ENCODE measurements at places on chromosomes 11 and 22.

- DNase-seq, result no peak
These were observed 63.2 kb upstream of the SNX19 start for GRCh38 chr11:130979386-130979972.

GRCh38 chr11:128735935-128736605 lies 42.2 kb downstream of the FLI1 start:
- DNase-seq, result peak; percentile 36

- DNase-seq, result peak; percentile 18
These were observed 23.1 kb upstream of the MICAL2 start for GRCh38 chr11:12087075-12088004.

DNA sequence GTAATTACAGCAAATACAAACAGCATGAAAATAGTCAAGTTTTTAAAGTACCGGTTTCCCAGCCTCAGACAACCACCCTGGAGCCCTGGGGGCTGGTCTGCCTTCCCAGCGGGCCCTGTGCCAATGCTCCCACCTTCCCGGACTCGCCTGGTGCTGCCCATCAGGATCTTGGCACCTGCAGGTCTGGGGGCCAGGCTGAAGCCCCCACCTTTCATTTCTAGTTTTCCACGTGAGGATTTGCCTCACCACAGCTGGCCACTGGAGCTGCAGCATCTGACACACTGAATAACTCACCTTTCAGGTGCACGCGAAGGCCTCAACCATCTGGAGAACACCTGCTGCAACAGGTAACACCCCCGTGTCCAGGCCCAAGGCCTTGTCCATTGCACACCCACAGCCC lies 108.7 kb upstream of the THY1 start:
- DNase-seq, result no peak

DNA sequence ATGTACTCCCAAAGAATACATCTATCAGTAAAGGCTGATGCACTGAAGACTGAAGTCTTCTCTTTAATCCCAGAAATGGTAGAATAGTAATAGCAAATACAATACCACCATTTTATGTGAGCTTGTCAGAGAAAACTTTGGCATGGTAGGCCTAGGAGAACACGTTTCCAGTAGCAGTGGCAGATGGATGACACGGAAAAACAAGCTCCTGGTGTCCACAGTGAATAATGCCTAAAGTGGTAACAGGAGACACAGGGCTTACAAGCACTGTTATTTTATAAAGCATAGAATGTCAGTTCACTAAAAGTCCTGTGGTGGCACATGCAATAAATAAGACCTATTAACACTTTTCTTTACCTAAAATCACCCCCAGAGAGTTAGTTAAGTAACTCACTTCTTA lies 277.6 kb downstream of the TTC28 start:
- DNase-seq, result no peak

- no peak for DNase-seq
These were observed 376.5 kb downstream of the BUD13 start for GRCh38 chr11:116396331-116396730.

DNA sequence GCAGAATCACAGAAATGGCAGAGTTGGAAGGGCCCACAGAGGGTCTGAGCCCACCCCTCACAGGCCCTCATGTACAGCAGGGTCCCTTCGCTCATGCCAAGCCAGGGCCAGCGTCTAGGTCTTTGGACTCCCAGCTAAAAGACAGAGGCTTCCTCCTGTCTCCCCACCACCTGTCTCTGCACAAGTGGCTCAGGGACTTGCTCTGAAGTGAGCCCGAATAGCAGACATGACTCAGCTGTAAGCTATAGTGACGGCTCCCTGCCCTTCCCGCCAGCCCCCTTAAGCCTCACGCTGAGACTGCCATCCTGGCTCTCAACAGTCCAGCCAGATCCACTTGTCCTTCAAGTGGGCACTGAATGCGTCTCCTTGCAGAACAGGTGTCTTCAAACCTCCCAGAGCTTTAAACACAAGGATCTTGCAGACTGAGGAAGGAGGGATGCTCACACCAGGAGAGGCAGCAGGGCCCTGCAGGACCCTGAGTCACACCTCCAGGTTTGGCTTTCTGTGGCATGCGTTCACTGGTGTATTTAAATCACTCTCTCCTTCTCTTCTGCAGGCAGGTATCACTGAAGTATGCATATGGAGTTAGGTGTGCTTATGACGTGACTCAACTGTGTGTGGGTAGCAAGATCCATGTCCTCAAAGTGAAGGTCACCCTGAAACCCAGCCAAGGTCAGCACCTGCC lies 154.9 kb downstream of the CACNA1I start:
- no peak for DNase-seq

DNA sequence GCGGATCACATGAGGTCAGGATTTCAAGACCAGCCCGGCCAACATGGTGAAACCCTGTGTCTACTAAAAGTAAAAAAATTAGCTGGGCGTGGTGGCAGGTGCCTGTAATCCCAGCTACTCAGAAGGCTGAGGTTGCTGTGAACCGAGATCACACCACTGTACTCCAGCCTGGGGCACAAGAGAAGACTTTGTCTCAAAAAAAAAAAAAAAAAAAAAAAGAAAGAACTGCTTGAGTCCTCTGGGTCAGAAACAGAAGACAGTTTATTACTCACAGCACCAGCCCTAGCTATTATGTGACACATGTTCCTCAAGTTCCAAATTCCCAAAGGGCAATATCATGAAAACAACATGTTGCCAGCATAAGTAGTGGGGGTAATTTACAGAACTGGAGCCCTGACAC lies 1014.1 kb upstream of the RAG2 start:
- DNase-seq, result no peak

Measured in stimulated activated naive CD4-positive, alpha-beta T cell treated with Interleukin-2 at 50 U/mL for 16 hours (primary cell).